Activated T-helper 1 cell treated with anti-CD3 and anti-CD28 coated beads, Interleukin-2, amount 50 U/mL, for 16 hours (primary cell): ENCODE measurements at places on chromosomes 6 and 20.
A peak's percentile ranks its signal among the peaks of the same experiment; 100 is the strongest.

GRCh38 chr6:104711371-104711770 is 148.3 kb downstream of the HACE1 start:
- no peak for DNase-seq

DNA sequence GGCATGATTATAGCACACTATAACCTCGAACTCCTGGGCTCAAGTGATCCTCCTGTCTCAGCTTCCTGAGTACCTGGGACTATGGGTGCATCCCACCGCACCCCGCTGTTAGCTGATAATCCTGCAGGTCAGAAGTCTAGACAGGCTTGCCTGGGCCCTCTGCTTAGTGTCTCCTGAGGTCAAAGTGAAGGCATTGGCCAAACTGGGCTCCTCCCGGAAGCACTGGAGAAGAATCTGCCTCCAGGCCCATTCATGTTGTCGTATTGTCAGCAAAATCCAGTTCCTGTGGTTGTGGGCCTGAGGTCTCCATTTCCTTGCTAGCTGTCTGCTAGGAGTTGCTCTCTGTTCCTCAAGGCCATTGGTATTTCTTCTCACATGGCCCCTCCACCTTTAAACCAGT is 6.3 kb upstream of the MROH8 start:
- no peak for DNase-seq

GRCh38 chr6:166476061-166476591 is 93.4 kb upstream of the MPC1 start:
- DNase-seq: no peak

DNA sequence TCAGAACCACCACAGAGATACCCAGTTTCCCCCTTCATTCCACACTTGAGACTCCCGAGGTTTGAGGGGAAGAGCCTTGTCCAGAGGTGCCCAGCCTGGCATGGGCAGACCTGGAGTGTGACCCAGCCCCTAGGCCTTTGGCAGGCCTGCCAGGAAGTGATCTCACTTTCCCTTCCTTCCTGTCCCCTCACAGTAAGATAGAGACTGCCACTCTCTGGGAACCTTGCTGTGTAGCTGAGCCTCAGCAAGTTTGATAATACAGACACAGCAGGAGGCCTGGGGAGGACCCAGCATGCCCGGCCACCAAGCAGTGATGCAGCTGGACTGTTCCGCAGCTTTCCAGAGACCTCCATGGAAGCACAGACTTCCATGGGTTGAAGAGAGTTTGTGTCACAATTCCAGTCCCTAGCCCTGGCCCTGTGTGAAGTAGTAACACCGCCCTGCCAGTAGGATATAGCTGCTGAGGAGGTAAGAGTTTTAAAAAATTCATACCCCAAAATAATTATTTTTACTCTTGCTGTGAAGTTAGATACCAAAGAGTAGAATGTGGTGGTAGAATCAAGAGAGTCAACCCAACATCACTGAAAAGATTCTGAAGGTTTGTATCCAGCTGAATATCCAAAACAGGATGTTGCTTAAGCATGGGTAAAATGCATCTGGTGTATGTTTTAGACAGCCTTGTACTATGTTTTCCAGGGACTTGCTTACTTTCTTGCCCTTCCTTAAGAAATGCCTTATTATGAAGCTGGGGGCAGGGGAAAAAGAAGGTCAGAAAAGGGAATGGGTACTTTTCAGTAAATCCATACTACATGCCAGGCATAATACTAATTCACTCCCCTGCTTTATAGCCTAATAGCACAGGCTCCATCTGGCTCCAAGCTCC is 16.3 kb downstream of the PKIG start:
- DNase-seq: no peak

DNA sequence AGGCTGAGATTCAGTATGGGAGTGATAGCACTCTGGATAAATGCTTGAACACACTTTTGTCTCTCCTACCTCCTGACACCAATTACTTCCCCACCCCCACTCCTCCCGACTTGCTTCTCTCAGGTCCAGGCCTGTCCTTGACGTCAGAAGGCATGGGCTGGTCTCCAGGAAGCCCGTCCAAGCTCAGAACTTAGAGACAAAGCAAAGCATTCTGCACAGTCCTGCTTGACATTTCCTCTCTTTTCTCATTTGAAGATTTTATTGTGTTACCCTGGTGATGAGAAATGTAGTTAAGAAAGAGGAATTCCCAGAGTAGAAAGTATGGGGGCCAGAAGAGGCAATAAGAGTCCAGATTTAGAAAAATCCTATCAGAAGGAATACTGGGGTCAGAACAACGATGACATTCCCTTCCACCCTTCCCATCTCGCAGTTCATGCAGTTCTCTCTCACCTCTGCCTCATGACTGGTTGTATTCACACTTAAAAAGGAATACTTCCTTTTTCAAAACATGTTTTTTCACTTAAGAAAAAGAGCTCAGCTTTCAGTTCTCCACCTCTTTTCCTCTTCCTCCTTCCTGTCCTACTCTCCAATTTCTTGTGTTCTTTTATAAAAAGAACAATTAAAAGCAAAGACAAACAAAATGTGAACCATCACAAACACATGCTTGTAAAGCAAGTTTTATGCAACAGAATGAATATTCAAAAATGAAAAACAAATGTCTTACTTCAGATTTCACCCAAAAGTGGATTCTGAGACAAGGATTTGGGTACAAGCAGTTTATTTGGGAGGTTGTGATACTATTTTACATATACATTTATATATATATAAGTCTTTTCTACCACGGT is 18.5 kb upstream of the FAM184A start:
- DNase-seq: no peak

GRCh38 chr6:44842616-44843015 is 455.1 kb downstream of the CDC5L start:
- DNase-seq: no peak

DNA sequence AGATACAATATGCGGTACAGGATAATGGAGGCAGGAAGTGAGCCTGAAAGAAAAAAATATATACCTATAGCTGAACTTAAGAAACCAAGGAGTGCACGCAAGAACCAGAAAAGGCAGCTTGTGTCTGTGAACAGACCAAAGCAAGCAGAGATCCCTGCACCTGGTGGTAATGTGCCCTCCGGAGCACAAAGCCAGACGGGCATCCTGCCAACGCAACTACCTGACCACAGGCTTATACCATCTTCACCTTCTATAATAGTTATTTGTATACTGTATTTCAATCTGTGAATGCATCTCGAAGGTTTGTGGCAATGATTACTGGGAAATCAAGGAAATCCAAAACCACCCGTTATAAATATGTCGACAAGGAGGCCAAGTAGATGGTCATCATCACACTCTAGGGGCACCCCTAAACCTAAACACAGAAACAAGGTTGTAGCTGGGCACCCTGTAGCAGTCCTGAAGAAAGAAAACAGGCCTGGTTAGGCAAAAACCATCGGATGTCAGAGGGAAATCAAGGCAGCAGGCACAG is 801 bp downstream of the FBXL4 start:
- peak; percentile 4 for DNase-seq

DNA sequence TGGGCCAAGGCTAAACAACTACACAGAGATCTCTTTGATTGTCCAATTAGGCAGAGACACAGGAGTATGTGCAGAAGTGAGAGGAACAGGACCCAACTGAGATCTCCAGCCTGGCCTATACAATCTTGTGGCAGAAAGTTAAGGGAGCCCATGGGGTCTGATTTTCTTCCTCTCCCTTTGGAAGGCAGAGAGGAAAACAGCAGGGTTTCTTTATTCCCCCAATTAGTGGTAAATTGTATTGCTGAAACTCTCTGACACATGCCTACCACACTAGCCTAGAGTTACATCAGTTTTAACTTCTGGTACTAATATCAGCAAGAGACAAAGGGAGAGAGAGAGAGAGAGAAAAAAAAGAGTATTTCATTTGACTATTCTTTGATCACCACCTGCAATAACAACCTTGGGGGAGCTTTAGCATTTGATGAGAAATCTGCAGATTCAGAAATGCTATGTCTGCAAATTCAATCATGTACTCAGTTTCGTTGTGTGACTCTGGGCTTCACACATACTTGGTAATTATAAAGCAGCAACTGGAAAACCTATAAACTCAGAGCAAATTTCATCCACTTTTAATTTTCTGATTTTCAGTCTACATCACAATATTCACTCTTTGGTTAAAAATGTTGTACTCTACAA is 260.3 kb upstream of the SPTLC3 start:
- DNase-seq: no peak

DNA sequence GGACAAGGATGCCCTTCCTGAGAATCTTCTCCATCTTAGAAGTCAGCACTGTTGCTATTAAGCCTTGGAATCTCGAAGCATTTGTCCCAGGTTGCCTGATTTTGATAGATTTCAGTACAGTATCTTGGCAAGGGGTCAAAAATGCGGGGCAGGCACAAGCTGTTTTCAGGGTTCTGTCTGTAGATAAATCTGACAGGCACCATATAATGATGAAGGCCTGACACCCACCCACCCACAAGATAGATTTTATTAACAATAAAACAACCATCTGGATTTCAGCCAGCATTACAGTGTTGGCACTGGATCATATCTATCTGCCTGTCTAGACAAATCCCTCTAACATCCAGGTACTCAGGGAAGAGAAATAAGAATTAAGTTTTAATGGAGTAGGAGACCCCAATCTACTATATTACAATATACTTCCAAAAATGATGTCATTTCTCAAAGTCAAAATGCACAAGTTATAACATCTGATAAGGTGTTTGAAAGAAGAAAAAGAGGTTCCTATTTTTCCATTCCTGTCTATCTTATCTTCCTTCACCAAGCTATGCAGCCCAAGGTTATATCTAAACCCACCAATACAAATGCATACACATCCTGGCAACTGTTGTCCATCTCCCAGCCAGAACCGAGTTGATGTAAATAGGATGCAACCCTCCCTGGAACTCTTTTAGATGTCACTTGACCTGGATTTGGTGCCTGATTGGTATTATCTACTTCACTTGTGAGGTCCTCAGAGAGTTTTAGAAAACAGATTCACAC is 10.7 kb downstream of the NEDD9 start:
- no peak for DNase-seq

DNA sequence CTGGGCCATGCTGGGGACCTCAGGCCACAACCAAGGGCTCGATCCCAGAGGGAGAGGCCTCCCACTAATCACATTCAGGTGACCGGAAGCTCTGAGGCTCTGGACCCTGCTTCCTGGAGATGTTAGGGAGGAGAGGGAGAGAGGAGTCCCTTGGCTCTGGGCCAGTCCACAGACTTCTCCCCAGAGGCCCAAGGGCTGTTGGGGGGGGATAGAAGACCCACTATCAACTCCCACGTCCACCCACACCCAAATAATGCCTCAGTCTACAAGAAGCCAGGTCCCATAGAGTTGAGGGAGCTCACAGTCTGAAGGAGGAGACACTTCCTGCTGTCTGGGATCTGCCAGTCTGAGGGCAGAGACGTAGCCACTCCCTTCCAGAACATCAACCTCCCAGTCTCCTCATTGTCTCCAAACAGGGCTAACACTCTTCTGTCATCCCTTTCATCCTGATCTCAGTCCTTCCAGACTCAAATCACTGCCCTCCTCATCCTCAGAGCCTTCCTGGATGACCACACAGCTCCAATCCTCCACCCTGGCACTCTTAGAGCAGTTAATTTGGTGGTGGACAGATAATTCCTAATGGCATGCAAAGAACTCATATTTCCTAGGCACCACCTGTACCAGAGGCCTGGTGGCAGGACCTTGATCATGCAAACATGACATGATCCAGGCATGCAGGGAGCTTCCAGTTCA is 69.9 kb downstream of the MRPL14 start:
- DNase-seq: no peak

DNA sequence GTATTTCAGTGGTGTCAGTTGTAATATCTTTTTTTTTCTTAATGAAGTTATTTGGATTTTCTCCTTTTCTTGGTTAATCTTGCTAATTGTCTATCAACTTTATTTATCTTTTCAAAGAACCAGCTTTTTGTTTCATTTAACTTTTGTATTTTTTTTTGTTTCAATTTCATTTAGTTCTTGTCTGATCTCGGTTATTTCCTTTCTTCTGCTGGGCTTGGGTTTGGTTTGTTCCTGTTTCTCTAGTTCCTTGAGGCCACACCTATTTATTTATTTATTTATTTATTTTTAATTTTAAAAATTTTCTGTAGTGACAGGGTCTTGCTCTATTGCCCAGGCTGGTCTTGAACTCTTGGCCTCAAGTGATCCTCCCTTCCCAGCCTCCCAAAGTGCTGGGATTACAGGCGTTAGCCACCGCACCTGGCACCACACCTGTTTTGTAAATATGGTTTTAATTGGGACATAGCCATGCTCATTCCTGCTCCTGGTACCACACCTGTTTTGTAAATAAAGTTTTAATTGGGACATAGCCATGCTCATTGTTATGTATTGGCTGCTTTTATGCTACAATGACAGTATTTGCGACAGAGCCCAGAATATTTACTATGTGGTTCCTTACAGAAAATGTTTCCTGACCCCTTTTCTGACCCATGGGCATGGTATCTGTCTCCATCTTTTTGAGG is 22.2 kb downstream of the KDM1B start:
- no peak for DNase-seq

DNA sequence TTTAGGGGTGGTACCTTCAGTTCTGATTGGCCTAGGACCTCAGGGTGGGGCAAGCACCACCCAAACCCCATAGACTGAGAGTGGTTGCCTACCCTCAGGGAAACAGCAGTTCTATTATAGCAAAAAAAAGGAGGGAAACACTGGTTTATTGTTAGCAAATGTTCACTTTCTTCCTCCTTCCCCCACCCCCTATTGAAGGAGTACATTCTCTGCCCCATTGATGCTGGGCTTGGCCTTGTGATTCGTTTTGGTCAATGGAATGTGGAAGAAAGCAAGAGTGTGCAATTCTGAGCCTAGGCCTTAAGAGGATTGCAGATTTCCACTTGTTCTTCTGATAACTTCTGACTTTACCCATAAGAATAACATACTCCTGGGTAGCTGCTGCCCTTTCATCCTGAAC is 255.8 kb downstream of the NFATC2 start:
- no peak for DNase-seq

GRCh38 chr6:118843685-118844390 is 50.1 kb upstream of the ASF1A start:
- DNase-seq: no peak

- no peak for DNase-seq
Observed at GRCh38 chr20:51939259-51939585, 136.9 kb upstream of the SALL4 start.

DNA sequence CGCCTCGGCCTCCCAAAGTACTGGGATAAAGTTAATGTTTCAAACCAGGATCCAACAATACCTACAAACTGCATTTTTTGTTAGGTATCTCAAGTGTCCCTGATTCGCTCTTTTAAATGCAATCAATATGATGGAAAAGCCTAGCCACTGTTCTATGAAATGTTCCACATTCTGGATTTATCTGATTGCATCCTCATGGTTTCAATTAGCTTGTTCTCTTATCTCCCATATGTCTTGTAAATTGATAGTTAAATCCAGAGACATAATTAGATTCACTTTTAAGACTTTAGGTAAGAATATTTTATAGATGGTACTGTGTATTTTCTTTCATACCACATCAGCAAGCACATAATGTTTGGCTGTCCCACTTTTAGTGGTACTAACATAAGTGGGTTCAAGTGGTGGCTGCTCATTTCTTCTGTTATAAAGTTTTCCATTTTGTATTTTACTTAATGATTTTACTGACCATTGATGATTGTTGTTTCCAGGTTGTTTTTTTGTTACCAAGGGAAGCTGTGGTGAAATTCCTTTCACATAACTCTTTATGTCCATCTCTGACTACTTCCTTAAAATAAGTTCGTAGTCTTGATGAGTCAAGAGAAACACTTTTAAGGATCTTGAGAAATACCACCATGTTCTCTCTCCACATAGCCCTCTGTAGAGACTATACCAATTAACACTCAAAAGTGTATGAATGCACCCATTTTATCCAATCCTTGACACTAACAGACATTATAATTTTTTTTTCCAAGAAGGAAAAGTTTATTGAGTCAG is 40.5 kb downstream of the RNGTT start:
- no peak for DNase-seq

- DNase-seq: no peak
Observed at GRCh38 chr20:62141397-62142251, 1.6 kb downstream of the PSMA7 start.
